ENCODE measurements at places on chromosomes 1 and 21. TPM values are rescaled to one million over a fixed set of nuclear protein-coding genes. Genes with fewer than 3 reads are reported as not detected.

NOTCH2NLA gene
- 33.6 TPM for total RNA-seq

TMOD4 gene
- not detected for total RNA-seq

PLK3 gene
- total RNA-seq = 20.7 TPM

IQCC gene
- 1.3 TPM for total RNA-seq

NBPF6 gene
- not detected for total RNA-seq

CCNL2 gene
- total RNA-seq = 58.3 TPM

OR10Z1 gene
- not detected for total RNA-seq

WNT3A gene
- 0.44 TPM for total RNA-seq

ZNF593OS gene
- total RNA-seq = 0.16 TPM

MUTYH gene
- 10.8 TPM for total RNA-seq

CELA2A gene
- 0.36 TPM for total RNA-seq

Measured in esophagus mucosa (tissue), 1 donor.